Bronchus fibroblast of lung (primary cell): ENCODE measurements at places on chromosomes 16 and 17. TPM values are rescaled to one million over a fixed set of nuclear protein-coding genes. Genes with fewer than 3 reads are reported as not detected.

Gene ZG16
- total RNA-seq = not detected in 2 replicates

Gene NETO2
- 26.7 and 28.2 TPM in 2 replicates for total RNA-seq

Gene KRTAP3-1
- not detected in 2 replicates for total RNA-seq

Gene GJC1
- total RNA-seq = 15.5 and 18.3 TPM in 2 replicates
